Stimulated activated CD4-positive, alpha-beta T cell treated with anti-CD3 and anti-CD28 coated beads, Interleukin-4, amount 100 ng/mL, for 4 hours (primary cell): ENCODE measurements at places on chromosomes 2 and 18.

DNA sequence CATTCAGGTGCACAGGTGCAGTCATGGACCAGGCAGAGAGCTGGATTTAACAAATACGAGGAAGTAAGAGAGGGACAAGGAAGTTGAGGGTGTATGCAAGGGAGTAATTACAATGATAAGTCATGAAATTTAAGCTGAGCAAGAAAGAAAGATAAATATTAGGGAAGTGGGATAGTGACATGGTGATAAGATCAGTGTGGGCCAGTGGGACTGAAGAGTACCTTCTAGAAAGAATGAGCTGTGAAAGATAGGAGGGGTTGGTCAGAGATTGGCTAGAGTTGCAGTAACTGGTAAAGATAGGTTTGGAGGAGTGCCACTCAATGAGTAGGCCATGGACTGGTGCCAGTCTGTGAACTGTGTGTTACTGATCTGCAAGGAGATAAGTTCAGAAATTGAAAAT lies 200.8 kb upstream of the SIX3 start:
- no peak for DNase-seq

- DNase-seq: no peak
These were observed 2.0 kb upstream of the STEAP3 start for GRCh38 chr2:119221609-119222008.

DNA sequence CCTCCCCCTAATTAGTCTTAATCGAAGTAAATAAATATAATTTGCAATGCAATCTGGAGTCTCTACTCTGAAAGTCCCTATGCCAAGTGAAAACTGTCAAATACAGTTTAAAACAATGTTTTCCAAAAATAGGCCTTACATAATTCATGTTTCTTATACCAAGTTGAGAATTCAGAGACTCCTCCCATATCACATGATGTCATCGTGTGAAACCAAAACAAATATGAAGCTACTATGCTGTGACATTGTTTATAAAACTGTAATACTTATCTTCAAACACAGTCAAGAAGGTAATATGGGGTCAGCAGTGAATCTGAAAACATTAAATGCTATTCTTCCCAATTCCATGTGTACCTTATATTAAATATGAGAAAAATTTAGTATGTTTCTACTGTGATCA lies 940.2 kb upstream of the FANCL start:
- no peak for DNase-seq

- no peak for DNase-seq
These were observed 14.9 kb downstream of the ZDBF2 start for GRCh38 chr2:206289391-206289790.

DNA sequence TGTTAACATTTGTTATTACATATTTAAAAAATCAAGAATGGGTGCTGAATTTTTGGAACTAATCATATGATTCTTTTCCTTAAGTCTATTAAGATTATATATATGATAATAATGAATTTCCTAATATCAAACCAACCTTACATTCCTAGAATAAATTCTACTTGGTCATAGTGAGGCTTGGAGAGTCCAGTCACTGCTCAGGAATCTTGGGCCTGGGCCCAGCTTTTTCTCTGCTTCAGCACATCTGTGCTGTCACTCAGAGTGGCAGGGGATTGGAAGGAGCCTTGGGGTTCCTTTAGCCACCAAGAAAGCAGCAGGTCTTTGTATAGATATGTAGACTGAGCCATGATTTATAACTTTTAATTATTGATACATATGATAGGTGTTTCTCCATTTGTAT lies 19.9 kb upstream of the ZAP70 start:
- DNase-seq: no peak

DNA sequence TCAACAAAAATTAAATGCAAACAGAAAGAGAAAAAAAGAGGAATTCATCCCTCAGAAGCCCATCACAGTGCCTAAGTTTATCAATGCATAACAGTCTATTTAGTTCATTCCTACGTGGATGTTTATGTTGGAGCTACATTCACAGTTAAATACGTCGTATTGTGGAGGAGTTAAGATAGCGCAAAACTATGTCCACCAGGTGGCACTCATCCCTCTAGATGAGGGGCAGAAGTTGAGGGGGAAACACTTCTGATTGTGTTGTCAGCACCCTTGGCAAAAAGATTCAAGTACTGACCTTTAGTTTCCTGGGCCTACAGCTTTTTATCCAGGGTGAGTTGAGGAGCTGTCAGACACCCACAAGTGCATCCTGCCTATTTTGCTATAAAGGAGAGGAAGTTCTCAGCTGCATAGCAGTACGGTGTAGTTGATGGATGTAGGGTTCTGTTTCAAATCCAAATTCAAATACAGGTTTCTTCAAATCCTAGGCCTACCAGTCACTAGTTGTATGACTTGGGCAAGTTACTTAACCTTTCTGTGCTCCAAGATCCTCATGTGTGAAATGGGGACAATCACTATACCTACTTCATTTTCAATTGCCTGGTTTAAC lies 26.8 kb upstream of the MYO1B start:
- DNase-seq: peak; percentile 24

DNA sequence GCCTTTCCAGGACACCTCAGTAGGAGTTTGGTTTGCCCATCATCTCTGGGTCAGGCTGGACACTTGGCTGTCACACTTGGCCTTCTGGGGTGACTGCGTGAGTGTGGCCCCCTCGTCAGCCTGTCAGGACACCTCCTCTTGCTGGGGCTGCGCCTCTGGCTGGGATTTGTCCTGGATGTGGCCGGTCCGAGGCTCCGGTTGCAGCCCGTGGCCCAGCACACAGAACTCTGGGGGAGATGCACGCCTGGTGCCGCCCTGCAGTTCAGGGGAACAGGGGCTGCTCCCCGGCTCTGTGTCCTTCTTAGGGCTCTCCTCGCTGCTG lies 9.6 kb downstream of the PCARE start:
- no peak for DNase-seq

- no peak for DNase-seq
These were observed 1043.3 kb upstream of the PIK3C3 start for GRCh38 chr18:40911582-40912254.

DNA sequence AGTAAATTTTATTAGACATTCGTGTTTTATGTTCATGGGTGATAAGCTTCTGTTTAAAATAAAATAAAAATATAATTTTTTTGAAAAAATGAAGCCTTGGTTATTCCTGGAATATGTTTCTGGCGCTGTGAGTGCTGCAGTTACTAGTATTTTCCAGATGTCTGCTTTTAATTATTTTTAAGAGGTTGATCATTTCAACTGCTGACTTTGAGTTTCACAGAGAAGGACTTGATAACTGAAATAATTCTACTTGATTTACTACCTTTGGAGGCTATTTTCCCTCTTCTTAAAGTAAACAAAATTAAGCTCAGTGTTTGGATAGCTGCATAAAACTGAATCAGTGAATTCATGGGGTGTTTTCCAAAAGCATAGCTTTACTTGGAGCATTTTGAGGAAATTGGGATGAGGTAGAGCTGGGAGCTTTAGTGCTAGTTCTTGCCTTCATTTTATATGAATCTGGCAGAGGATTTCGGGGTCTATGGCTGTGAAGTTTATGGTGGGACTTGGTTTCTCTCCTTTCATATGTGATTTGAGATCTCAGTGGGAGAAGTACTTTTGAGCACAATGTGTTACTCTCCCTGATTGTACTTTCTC lies 666.5 kb downstream of the DCDC2C start:
- DNase-seq: no peak

DNA sequence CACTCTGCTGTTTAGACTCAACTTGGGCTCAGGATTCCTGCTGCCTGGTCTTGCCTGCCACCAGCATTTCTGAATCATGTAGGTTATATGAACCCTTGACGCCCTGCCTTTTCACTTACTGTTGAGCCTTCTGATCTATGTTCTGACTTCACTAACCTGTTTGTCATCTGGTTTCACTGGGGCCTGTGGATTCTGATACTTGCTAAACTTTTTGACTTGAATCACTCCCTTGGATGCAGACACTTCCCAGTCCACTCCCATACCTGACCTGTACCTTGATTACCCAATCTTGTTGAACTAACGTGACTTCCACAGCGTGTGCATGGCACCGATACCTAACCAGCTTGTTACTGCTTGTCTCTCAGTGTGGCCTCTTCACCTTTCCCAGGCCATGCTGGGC lies 35.6 kb upstream of the SPAG16 start:
- DNase-seq: no peak

DNA sequence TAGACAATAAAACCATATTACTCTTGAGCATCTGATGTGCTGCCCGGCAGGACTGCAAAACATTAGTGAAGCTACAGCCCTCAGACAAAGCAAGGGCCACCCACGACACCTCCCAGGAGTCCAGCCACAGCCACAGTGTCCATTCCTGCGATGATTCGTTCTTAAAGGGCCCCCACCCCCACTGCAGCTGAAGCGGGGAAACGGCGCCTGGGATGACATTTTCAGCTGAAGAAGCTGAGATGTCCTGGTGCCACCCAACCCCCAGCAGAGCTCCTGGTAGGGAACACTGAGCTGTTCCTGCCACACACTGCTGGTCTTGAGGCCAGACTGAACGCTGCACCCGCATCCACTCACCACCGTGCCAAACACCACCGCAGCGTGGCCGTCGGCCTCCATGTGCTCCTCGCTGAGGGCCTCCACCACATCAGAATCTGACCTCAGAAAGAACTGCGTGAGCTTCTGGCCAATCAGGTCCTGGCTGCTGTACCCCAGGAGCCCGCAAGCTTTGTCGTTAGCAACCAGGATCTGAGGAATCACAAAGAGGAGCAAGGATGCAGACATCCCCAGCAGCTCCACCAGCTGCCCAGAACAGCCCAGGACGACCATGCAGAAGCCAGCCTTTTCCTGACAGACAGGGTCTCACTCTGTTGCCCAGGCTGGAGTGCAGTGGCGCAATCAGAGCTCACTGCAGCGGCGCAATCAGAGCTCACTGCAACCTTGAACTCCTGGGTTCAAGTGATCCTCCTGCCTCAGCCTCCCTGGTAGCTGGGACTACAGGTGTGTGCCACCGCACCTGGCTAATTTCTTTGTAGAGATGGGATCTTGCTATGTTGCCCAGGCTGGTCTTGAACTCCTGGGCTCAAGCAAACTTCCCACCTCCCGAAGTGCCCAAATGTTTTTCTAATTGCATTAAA lies 9.5 kb downstream of the PASK start:
- DNase-seq: no peak

GRCh38 chr18:48784656-48785055 lies 166.1 kb downstream of the SMAD7 start:
- DNase-seq: no peak

DNA sequence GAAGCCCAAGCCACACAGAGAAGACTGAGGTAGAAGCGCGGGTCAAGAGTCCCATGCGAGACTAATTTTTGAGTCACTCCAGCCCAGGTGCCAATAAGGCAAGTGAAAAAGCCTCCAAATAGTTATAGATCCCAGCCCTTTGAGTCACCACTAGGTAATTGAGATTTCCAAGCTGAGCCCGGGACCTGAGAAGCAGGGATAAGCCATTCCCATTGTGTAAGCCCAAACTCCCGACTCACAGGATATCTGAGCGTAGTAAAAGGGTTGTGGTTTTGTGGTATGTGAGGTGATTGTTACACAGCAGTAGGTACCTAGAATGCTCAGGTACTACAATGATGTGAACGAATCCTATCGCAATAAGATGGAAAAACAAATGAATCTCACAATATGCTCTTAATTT lies 560.7 kb downstream of the DSC3 start:
- DNase-seq: no peak

DNA sequence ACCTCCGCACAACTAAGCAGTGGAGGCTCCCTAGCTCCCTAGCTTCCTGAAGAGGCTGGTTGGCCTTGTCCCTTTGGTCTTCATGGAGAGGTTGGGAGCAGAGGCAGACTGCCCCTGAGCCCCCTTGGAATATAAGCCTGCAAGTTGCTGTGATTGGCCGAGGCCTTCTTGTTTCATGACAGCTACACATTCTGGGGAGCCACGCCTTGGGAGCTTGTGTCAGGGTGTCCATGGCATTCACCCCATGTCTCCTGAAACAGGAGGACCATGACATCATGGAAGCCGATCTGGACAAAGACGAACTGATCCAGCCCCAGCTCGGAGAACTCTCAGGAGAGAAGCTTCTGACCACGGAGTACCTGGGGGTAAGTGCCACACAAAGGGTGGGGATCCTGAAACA lies 64.0 kb upstream of the B3GNT7 start:
- no peak for DNase-seq

GRCh38 chr2:23566241-23567142 lies 181.5 kb downstream of the KLHL29 start:
- DNase-seq: no peak

DNA sequence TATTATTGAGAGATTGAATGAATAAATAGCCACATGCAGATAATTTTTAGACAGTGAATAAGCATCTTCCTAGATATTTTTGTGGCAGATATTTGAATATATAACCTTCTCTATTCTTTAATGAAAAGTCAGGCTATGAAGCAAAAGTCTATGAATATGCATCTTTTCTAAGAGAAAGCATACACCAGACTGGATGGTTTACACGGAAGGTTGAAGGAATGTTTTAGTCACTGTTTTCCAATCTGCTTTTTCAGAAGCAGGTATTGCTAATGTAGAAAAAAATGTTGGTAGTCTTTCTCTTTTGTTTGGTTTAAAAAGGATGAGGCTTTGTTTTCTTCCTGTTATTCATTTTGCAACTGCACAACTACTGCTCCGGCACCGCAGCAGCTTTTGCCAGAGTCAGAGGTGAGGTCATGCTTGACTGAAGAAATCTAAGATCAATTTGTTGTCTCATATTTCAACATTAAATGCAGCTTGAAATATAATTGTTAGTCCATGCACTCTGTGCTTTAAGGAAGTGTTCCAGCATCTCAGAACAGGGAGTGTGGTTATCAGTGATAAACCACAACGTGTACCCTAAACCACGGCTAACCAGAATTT lies 1540.8 kb upstream of the PIK3C3 start:
- no peak for DNase-seq

DNA sequence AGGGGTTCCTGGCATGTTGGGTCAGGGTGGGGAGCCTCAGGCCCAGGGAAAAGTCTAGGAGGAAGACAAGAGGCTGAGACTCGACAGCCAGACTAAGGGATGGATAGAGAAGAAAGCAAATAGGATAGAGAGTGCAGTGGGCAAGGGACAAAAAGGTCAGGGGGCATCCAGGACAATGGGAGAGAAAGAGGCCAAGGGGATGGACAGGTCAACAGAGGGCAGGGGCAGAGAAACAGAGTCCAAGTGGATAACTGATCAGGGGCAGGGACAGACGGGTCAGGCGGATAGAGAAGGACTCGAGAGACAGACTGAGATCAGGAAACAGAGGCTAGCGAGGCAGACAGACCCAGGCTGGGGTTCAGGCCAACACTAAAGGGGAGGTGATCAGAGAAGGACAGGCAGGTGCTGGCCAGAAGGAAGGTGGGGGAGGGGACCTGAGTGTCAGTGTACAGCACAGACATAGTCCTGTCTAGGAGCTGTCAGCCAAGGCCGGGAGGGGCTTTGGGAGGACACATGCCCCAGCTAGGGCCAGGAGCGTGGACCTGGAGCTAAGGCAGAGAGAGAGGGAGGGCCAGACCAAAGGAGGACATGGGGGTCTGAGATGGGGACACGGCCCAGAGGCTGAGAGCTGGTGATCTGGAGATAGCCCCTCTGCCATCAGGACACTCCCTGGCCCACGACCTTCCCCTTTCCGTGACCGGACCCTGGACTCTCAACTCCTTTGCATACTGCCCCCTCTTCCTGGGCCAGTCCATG lies 12.2 kb downstream of the ASIC4 start:
- DNase-seq: no peak

GRCh38 chr18:36513556-36513955 lies 216.0 kb downstream of the FHOD3 start:
- no peak for DNase-seq
